ENCODE measurements at places on chromosomes 12 and 14.

DNA sequence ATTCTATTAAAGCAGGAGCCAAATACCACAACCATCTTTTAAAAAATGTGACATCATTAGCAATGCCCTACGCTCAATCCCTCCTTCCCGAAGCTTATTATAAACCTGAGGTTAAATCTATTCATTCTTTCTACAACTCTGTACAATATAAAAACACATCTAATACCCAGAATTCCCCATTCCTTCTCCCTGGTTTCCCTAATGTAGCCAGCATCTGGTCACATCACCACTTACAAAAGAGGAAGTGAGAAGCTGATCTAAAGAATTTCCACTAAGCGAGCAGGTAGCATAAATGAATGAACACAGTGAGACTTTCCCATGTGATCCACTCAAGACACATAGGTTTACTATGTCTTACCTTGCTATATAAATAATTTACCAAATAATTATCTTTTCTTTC, 90.4 kb downstream of the LRP6 start:
- DNase-seq, result no peak

- DNase-seq, result no peak
These were observed 2.0 kb upstream of the ADAM20 start for GRCh38 chr14:70536830-70537229.

DNA sequence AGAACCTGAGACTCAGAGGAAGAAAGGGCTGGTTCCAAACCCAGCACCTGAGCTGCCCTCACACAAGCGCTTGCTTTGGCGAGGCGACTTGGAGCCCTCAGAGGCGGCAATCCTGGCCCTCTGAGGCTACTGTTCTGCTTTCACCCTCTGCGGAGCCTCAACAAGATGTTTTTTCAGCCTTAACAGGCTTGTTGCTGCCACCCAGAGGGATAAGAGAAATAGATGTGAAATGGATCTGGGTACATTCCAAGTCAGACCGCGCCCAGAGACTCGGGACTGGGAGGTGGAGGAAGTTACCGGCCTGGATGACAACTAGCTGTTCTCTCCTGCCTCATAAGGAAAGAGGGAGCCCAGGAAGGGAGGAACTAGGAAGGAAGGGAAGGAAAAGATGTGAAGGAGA, 89.6 kb downstream of the TTC7B start:
- DNase-seq, result no peak

GRCh38 chr12:47378907-47379306, 299.1 kb upstream of the AMIGO2 start:
- no peak for DNase-seq

GRCh38 chr14:75559451-75560222, 18.8 kb upstream of the FLVCR2 start:
- DNase-seq, result peak; percentile 72

DNA sequence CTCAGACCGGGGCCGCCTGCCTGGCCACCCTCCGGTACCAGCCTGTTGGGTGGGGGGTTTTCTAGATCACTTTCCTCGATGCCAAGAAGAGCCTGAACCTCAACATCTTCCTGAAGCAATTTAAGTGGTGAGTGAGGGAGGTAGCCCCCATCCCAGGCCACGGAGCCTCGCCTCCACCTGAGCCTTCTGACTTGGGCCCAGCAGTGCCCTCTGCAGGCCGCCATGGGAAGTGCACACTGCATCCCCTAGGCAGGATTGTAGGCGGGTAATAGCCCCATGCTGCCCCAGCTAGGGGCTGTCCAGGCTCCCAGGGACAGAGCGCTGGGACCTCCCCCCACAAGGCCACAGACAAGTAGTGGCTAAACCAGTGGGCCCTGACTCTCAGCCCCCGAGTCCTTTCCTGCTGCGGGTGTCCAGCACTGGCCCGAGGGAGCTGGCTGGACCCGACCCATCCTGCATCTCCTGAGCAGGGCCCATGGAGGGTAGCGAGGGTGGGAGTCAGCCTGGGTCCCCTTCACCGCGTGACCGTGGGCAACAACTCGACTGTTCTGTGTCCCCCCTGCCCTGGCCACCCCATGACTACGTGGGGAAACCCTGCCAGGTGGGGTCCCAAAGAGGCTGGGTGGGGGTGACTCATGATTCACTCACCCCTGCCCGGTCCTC, 15.3 kb upstream of the ADSS1 start:
- peak; percentile 79 for DNase-seq

DNA sequence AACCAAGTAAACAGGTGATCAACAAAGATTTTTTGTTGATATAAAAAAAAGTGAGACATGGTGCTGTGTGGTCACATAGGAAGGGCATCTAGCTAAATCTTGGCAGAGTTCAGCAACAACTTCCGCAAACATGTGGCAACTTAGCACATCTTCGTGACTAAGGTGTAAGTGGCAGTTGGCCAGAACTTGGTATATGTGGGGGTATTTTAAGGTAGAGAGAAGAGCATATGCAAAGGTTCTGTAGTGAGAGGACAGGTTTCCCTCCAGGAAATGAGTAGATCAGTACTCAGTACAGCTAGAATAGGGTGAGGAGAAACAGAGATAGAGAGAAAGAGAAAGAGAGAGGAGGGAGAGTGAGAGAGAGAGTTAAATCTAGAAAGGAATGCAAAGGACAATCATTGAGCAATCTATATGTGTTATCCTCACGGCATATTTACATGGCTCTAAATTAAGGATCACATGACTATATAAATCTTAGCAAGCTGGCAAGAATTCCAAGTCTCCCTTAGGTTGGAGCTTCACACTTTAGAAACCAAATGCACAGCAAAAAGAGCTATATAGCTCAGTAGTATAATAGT, 227.7 kb upstream of the HMGA2 start:
- DNase-seq, result no peak

GRCh38 chr12:46895726-46896125, 69.9 kb upstream of the SLC38A4 start:
- DNase-seq, result no peak

GRCh38 chr12:69884386-69884785, 59.4 kb downstream of the MYRFL start:
- no peak for DNase-seq

GRCh38 chr14:73726025-73726961, 12.1 kb upstream of the PNMA1 start:
- DNase-seq, result no peak

GRCh38 chr14:20657216-20658211, 16.0 kb upstream of the OR6S1 start:
- peak; percentile 43 for DNase-seq

DNA sequence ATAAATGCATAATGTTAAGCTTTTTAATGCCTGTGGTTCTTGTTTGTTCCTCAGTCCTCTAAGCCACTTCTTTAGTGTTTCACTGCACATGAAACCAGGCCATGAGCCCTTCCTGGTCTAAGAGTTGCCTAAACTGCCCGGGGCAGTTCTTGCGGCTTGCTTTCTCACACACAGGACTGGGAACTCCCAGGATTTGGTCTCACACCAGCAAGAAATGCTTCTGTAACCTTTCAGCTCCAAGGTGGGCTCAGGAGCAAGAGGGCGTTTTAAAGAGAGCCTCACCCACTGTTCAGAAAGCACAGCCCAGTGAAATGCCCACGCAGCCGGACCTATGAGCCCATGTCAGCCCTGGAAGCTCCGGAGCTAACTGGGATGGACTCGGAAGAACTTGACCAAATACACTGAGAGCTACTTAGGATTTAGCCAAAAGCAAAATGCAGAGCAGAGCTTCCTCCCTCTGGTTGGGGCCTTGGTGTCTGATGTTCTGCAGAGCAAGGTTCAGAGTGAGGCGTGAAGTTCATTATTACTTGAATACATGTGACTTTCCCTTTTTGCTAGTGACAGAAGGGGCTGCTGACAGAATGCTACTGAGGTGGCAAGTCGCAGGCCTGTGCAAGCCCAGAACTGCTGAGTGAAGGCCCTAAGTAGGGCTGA, 23.4 kb downstream of the SLC25A29 start:
- DNase-seq, result no peak

DNA sequence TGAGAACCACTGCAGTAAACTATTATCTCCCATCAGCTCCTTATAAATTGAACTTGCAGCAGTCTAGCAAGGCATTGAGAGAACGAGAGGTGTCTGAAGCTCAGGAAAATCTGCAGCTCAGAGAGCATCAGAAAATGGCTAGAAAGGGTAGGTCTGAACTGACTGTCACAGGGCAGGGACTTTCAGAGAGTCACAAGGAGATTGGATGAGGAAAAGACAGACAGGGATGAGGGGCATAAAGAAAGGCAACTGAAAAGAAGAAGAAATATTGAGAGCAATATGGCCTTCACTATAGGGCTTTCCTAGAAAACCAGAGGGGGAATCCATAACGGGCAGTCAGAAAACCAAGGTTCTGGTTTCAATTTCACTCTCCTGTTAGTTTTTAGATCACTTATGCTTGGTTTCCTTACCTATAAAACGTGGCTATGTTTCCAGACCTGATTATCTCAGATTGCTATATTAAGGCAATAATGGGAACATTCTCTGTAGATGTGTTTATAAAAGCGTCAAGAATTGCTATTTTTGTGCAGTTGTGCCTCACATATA, 40.9 kb downstream of the PDE6H start:
- no peak for DNase-seq

DNA sequence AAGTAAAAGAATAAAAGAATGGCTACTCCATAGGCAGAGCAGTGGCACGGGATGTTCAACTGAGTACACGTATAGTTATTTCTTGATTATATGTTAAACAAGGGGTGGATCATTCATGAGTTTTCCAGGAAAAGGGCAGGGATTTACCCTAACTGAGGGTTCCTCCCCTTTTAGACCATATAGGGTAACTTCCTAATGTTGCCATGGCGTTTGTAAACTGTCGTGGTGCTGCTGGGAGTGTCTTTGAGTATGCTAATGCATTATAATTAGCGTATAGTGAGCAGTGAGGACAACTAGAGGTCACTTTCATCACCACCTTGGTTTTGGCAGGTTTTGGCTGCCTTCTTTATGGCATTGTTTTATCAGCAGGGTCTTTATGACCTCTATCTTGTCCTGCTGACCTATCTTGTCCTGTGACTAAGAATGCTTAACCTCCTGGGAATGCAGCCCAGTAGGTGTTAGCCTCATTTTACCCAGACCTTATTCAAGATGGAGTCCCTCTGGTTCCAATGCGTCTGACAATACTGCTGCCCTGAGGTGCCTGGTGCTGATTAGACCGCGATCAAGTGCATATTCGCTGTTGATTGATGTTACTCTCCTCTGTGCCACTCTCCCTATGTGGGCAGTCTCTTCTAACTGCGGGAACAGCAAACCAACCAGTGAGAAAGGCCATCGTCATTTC, 67.6 kb upstream of the AMN1 start:
- no peak for DNase-seq

DNA sequence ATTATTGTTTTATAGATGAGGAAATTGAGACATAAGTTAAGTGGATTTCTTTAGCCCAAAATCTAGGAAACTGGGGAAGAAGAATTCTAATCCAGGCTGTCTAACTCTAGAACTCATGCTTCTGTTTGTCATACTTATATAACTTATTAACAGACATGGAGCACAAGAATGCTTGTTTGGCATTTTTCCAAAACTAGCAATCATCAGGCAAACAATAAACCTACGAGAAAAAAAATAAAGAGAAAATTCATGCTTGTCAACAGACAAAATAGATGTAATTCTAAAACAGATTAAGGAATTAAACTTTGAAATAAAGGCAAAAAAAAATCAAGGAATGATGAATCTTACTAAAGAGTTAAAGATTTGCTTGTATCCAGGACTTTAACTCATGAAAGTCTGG, 103.1 kb downstream of the METTL25 start:
- DNase-seq, result no peak

- DNase-seq, result no peak
These were observed 760.4 kb upstream of the TBX3 start for GRCh38 chr12:115444346-115444745.

DNA sequence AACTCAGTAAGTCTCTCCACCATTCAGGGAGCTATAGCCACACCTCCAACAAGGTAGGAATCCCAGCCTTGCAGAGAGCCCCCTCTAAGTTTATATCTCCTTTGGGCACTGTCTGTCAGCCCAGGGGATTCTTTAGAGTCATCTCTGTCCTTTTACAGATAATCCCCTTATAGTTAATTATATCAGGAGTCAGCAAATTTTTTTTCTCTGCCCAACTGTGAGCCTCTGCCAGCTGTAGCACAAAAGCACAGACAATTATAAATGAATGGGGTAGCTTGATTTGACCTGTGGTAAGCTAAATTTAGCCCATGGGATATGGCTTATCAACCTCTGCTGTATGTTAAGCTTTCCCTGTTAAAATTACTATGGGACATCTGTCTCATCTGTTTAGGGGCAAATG, 8.3 kb downstream of the CEP128 start:
- no peak for DNase-seq

DNA sequence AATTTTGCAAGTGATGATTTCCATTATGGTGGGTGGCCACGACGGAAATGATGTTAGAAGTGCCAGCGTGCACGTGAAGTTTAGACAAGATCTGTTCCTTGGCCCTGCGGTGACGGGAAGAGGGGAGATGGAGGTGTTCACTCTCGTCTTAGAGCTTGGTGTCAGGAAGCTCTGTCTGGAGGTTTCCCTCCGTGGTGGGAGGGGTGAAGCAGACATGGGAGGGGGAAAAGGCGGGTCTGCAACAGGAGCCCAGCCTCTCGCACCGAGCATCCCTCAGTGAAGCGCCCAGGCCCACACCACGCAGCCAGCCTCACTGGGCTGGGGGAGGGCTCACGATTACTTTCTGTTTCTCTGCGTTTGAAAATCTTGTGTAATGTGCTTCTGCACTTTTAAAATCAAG, 26.3 kb downstream of the EML1 start:
- peak; percentile 21 for DNase-seq

DNA sequence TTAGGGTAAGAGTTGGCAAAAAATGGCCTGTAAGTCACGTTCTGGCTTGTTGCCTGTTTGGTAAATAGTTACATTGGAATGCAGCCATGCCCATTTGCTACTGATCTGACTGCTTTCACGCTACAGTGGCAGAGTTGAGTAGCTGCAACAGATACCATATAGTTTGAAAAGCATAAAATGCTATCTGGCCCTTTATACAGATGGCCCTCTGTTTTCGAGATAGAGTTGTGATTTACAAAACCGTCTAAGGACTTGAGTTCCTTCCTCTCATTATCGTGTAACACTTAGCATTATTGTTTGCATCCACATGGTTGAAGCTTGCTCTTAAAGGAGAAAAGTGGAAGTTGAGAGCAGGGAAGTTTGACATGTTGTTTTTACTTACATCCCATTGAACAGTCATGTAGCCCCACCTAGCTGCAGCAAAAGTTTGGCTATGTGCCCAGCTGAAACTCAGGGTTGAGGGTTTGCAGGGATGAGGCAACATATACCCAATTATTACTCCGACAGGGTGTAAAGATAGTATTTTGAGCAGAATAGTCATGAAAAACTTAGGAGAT, 11.3 kb upstream of the SCFD1 start:
- DNase-seq, result no peak

- DNase-seq, result no peak
These were observed 1133.4 kb upstream of the SEL1L start for GRCh38 chr14:82667006-82667405.

- no peak for DNase-seq
These were observed 41.4 kb downstream of the PTGER2 start for GRCh38 chr14:52355526-52355925.

DNA sequence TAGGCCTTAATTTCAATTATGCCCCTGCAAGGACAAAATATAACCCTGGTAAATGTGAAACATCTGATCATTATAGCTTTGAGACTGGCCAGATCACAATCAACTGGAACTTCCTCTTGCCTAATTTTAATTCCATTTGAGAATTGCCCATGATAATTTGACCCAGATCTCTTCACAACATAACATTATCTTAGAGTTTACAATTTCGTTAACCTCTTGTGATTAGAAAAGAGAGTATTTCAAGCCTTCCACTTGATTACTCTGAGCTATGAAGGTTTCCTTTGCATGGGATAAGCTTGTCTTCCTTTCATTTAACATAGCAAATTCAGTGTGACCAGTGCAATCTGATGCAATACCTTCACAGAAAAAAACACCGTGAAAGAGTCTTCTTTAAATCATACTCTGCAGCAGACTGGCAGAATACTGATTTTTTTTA, 143.6 kb downstream of the DUSP6 start:
- no peak for DNase-seq

Data from activated CD4-positive, alpha-beta T cell treated with anti-CD3 and anti-CD28 coated beads, Interleukin-2, amount 50 U/mL, for 48 hours (primary cell).